ENCODE measurements at places on chromosomes 11 and 22.

- no peak for DNase-seq
Observed at GRCh38 chr22:38935023-38935422, 22.4 kb upstream of the APOBEC3A start.

DNA sequence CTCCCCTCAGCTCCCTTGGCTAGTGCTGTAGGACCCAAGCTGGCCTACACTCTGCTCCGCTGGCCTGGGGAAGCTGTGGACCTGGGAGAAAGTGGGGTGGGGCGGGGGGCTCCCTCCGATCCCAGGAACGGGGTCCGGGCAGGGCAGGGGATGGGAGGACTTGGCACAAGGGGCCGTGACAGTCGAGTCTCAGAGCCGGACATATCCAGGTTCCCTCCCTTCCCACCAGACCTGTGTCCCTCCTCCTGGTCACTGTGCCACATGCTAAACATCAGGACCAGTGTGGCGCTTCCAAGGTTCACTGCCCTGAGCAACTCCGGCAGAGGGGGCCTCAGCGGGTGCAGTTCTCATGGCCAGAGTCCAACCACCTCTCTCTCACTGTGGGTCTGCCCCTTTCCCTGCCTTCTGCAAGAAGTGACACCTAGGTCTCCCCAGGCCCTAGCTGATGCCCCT is 2.0 kb downstream of the DUSP8 start:
- peak; percentile 2 for DNase-seq

- no peak for DNase-seq
Observed at GRCh38 chr22:19508024-19508776, 16.0 kb downstream of the CLDN5 start.

GRCh38 chr11:15468466-15468865 is 353.7 kb downstream of the INSC start:
- no peak for DNase-seq

DNA sequence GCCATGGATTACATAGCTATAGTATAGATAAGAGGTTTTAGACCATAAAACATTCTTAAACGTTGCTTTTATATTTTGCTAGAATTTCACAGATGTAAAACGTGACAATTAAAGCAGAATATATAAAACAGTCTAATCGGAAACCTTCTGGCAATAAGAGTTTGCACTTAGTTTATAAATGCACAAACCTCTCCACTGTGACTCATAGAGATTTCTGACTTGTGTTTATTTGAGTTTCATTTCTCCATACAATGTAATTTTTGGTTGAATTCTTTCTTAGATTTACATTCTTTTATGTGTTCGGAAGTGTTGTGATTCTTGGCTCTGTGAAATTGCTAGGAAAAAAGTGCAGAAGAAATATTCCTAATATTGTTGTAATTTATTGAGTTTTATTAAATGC is 288.7 kb upstream of the CTSC start:
- DNase-seq = no peak

DNA sequence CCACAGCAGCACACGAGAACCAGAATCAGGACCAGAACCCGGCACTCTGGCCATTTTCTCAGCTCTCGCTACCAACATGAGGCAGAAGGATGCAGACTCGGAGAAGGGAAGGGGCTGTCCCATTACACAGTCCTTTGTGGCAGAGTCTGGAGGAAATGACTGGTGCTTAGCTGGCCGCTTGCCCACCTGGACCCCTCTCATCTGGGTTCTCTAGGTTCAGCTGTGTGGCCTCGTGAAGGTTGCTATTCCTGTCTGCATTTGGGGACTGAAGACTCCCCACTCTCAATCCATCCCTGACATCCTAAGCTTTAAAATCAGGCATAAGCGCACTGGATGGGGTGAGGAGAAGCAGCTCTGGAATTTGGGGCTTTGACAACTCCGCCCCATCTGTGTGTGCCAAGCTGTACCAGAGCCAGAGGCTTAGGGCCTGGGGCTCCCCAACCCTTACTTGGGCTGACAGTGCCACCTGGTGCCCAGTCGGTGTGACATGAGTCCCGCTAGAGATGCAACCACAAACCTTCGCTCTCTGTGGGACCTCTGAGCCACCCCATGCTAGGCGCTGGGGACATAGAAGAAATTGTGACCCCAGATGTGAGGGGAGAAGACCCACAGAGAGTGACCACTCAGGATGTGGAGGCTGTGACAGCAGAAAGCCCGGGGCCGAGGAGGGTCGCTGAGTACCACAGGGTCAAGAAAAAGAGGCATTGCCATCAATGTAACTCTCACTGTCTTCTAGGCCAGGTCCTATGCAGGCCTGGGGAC is 35.8 kb upstream of the FCHSD2 start:
- peak; percentile 92 for DNase-seq

GRCh38 chr22:19719050-19719482 is 4.3 kb upstream of the GP1BB start:
- no peak for DNase-seq

- DNase-seq = no peak
Observed at GRCh38 chr11:32430568-32431381, 4.6 kb downstream of the WT1 start.

DNA sequence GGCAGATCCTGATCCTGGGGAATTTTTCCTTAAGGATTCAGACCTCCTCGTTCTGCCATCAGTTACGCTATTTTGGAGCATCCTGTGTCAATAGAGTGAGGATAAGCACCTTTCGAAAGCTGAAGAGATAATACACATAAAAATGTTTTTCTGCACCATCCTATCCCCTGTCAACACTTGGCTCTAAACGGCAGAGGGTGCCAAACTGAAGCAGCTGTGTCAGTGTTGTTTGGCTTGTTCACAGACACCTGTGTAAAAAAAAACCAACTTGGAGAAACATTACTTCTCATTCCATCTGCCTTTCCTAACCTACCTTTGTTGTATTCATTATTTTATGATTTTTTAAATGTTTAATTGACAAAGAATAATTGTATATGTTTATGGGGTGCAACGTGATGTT is 417.0 kb upstream of the DDI1 start:
- peak; percentile 26 for DNase-seq

GRCh38 chr22:46864314-46865051 is 102.0 kb downstream of the TBC1D22A start:
- DNase-seq = no peak

- DNase-seq = peak; percentile 57
Observed at GRCh38 chr11:112355726-112356125, 95.1 kb upstream of the PLET1 start.

DNA sequence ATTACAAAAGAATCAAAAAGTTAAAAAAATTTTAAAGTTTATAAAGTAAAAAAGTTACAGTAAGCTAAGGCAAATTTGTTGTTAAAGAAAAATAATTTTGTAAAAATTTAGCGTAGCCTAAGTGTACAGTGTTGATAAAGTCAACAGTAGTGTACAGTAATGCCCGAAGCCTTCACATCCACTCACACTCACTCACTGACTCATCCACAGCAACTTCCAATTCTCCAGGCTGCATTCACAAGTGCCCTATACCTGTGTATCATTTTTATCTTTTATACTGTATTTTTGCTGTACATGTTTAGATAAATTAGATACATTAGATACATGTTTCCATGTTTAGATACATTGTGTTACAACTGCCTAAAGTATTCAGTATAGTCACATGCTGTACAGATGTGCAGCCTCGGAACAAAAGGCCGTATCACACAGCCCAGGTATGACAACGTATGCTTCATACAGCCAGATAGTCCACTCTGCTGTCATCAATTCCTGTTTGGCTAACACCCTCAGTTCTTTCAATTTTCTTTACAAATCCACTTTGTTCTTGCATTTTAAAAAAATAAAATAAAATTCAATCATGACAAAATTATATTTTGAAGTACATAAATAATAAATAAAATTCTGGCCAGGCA is 80.7 kb downstream of the RBFOX2 start:
- no peak for DNase-seq

GRCh38 chr11:134733646-134734045 is 321.6 kb upstream of the B3GAT1 start:
- DNase-seq = no peak

GRCh38 chr11:17635551-17635938 is 83.8 kb upstream of the MYOD1 start:
- no peak for DNase-seq

GRCh38 chr22:35739076-35739930 is 21.6 kb downstream of the APOL5 start:
- DNase-seq = no peak

GRCh38 chr11:75195167-75195962 is 44.5 kb downstream of the SLCO2B1 start:
- DNase-seq = no peak

DNA sequence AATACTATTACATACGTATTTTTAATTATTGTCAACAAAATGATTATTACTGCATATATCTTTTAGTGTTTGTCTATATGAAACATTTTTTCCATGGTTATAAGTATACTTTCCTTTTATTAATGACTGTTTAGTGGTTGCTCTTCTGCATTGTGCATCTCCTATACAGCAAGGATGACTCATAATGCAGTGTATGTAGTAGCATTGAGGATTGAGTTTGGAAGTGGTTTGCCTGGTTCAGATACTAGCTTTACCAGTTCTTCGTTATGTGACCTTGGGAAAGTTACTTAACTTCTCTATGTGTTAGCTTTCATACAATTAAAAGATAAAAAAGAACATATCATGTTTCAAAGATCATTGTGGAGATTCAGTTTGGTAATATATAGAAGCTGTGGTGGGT is 44.1 kb downstream of the CHORDC1 start:
- no peak for DNase-seq

DNA sequence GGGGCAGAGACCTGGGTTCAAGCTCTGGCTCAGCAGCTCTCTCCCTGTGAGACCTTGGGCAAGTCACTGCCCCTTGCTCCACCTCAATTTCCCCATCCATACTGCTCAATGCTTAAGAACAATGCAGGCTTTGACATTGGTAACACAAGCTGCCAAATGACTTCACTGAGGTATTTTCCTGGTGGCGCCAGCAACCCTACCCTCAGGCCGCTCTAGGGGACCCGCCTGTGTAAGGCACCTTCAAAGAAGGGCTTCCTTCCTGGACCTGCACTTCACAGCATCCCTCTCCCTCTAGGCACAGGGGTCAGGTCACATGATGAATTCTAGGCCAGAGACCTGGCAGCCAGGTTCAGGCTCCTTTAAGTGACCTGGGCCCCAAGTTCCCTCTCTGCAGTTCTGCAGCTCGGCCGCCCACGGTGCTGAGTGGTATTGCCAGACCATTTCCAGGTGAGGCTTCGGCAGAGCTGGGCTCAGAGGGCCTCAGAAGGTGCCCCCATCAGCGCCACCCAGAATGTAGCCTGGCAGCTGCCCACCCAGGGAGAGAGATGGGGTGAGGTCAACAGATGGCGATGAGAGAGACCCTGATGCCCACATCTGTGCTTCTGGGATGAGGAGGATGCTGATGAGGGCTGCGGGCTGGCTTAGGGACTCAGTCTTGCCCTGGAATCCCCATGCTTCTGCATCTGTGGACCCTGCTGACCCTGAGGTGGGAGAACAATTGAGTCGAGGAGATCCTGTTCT is 4.5 kb downstream of the WNT11 start:
- DNase-seq = no peak

- no peak for DNase-seq
Observed at GRCh38 chr11:132284048-132284447, 913.6 kb downstream of the NTM start.

GRCh38 chr11:680970-681369 is 14.1 kb downstream of the DEAF1 start:
- no peak for DNase-seq

DNA sequence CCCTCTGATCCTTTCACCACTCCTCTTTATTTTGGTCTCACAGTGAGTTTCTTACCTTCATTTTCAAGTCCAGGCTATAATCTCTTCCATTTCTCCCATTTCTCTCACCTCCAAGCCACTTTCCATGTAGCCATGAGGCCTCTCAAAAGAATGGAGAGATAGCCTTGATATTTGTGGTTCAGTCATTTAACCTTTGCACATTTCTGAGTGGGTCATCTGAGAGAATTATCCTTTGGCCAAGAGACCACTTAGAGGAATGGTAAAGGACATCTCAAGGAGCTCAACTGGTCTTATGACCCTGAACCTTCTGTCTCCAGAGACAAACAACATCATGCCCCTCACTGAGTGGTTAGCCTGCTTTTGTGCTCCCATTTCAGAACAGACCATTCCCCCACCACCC is 121.1 kb downstream of the KIRREL3 start:
- DNase-seq = no peak

- DNase-seq = no peak
Observed at GRCh38 chr11:8234425-8234821, 29.3 kb downstream of the LMO1 start.

GRCh38 chr11:123206791-123207434 is 11.9 kb upstream of the CLMP start:
- DNase-seq = no peak

DNA sequence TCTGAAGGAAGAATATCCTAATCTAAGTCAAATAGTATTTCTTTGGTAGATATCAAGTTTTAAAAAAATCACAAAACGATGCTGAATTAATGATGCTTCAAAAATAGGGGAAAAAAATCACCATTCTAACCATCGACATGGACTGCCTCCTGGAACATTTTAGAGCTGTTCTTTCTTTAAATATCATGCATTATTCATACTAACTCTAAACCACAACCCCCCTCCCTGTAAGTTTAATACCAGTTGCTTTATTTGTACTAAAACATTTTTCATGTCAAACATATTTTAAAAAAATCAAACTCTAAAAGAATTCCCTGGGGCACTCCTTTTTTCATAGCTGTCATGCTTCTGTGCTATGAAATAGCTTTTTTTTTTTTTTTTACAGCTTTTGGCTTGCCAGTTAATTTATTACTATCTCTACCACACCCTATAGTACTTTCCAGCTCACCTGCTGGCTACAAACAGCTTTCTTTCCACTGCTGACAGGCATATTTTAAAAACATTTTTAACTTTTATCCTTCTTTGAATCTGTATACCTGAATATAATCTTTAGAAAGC is 256.9 kb downstream of the SOX6 start:
- no peak for DNase-seq

- DNase-seq = no peak
Observed at GRCh38 chr11:100072131-100072530, 615.0 kb upstream of the ARHGAP42 start.

- no peak for DNase-seq
Observed at GRCh38 chr11:122253589-122254231, 137.7 kb upstream of the BLID start.

GRCh38 chr11:91178366-91178765 is 955.5 kb upstream of the CHORDC1 start:
- DNase-seq = no peak

Measured in D341Med (cell line).